ENCODE measurements at places on chromosomes 4 and X. TPM values are rescaled to one million over a fixed set of nuclear protein-coding genes. Genes with fewer than 3 reads are reported as not detected.

The CCKAR gene
- not detected for polyA plus RNA-seq

The RAB41 gene
- not detected for polyA plus RNA-seq

The CXCL3 gene
- polyA plus RNA-seq: 2.2 TPM

The SERPINA7 gene
- polyA plus RNA-seq: 0.31 TPM

The GBA3 gene
- polyA plus RNA-seq: 0.38 TPM

The C4orf36 gene
- 0.65 TPM for polyA plus RNA-seq

Data from pancreas (tissue), 10 donors.